ENCODE measurements at places on chromosomes 3 and 15. TPM values are rescaled to one million over a fixed set of nuclear protein-coding genes. Genes with fewer than 3 reads are reported as not detected.

DNA sequence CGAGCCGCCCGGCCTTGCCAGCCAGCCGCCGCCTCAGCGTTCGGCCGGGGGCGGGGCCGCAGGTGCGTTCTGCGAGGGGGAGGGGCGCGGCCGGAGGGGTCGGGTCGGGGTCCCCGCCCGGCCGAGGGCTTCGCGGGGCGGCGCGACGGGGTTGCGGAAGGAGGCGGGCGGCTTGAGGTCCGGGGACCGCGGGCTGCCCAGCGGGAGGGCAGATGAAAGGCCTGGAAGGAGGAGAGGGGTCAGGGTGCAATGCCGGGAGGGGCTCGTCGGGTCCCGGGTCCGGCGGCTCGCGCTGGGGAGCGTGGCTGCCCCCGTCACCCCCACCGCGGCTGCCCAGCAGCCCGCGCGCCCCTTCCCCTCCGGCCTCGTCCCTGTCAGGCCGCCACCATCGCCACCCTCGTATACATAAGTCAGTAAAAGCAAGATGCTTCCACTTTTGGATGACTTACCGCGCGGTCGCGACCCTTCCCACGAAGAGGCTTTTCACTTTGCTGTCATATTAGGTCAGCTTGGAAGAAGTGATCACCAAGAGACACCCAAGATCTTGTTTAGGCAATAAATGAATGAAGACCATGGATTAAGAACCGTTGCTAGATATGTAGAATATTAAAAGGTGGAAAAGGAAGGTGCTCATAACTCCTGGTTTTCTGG, 620 bp upstream of the ANP32A start:
- no peak for DNase-seq

DNA sequence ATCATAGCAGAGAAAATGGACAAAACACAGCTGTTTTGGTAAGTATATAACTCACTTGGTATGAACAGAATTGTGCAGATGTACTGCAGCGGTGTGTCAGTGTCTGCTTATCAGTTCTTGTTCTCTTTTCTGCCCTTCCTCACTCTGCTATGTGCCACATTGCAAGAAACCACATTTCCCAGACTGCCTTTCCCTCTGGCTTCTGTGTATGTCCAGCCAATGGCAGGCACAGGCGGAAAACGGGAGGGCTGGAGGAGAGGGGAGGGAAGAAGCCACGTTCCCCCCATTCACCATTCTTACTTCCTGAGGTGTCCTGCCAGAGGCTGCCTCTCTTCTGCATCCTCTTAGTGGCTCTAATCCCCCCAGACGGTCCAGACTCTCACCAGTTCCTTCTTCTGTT, 15.4 kb downstream of the HHLA2 start:
- no peak for DNase-seq

- no peak for DNase-seq
These were observed 39.3 kb downstream of the P3H2 start for GRCh38 chr3:190081389-190081788.

DNA sequence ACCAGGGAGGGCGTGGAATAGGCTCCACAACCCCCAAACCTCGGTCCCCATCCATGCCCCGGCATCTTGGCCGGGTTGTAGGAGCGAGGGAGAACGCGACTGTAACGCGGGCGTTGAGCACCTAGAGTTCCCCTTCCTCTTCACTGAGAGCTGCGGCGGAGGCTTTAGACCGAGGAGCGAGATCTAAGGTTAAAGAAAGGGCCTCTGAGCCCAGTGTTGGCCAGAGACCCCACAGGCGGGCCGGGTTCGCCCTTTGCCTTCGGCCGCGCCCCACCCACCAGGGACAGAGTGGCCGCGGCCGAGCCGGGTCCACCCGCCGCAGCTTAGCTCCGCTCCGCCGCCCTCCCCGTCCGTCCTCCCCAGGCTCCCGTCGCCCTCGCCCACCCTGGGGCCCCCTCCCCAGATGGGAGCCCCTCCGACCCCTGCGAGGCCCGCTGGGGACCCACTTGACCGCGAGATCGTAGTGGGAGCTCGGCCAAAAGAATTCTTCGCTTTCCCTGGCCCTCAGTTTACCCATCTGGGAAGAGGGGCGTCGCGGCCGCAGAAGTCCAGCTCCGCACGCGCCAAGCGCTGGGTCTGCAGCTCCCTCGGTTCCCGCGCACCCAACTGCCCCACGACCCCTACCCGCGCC, 425 bp downstream of the ANPEP start:
- DNase-seq: no peak

DNA sequence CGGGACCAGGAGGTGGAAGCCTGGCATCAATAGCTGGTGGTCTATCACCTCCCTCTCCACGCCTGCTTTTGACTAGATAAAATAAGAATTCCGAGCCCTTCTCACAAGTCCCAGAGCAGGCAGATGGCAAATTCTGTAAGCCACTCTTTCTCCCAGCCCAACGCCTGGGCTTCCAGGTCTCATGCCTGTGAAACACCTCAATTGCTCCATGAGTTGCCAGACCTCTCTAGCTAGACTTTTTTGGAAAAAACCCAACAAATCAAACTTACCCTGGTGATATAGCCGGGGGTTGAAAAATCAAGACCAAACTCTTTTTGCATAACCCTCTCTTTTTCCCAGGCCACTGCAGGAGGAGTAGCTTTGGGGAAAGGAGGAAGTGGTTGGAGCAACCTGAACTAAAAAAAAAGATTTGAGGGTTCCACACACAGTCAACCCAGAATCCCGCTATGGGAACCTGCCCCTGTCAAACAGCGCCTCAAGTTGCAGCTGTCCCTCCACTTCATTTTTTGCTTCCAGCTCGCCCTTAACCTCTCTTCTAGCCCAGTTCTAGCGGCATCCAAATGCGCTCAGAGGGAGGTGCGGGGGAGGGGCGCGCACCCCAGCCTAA, 7.0 kb downstream of the BHLHE40 start:
- no peak for DNase-seq

DNA sequence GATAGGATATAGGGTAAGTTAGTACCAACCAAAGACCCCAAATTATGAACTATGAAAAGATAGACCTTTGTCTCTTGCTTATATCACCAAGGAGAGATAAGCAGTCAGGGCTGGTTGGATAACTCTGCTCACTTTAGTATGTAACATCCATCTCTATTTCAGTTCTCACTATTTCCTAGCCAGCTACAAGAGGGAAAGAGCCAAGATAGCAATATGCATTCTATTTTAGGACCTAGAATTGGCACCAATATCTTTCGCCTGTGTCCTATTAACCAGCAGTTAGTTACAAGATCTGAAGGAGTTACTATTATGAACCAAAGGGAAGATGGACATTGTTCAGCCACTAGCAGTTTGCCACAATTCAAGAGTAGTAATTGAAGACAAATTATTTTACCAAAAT, 457.5 kb downstream of the NSUN3 start:
- DNase-seq: no peak

Gene CD86
- total RNA-seq: 12.9 TPM

Measured in adrenal gland (tissue), 19 donors.